ENCODE measurements at places on chromosomes 7 and 10.

- H3K27ac ChIP-seq: no peak overlapping the region
- H3K4me1 ChIP-seq: no peaks in the 10 kb centered on the region
- peaks cover 3% of the 10 kb centered on the region for H3K27me3 ChIP-seq
- H3K4me3 ChIP-seq: no peak overlapping the region
- no peaks in the 10 kb centered on the region for H3K36me3 ChIP-seq
Observed at GRCh38 chr7:148289630-148290029, 300.9 kb upstream of the C7orf33 start.

DNA sequence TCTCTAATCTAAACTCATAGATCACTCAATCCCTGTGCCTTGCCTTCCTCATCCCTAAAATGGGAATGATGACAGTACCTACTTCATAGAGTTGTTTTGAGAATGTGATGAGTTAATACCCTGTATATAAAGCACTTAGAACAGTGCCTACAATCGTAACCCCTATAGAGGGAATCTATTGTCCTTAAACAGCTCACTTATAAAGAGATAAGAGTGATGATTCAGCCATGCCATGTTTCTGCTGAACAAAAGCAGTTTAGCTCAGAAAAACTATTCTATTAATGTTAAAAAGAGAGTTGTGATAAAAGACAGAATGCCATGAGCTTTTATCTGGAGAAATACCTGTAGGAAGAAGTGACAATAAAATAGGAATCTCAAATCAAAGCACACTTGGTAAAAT lies 63.6 kb downstream of the CUBN start:
- no peak overlapping the region for H3K4me3 ChIP-seq
- DNase-seq: no peak
- H3K27ac ChIP-seq: no peak overlapping the region
- peaks cover 35% of the 10 kb centered on the region for H3K4me1 ChIP-seq

GRCh38 chr10:87622314-87623004 lies 37.2 kb upstream of the PAPSS2 start:
- H3K36me3 ChIP-seq: no peaks in the 10 kb centered on the region
- no peak overlapping the region for H3K27ac ChIP-seq
- H3K27me3 ChIP-seq: peaks cover 11% of the 10 kb centered on the region
- H3K4me3 ChIP-seq: no peak overlapping the region

DNA sequence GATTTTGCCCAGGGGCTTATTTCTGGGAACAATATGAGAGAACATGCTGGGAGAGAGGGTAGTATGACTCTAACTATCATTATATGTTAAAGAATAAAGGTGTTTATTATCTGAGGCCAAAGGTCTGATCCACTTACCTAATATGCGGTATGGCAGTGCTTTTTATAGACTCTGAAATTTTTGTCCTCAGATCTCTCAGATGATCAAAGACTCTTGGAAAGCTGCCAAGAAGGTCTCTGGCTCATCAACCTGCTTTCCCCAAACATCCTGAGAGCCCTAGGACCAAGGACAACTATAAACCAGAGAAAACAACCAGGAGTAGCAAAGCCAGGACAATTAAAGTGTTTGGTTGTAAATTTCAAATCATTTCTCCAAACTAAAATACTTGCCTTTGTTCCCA lies 255.7 kb upstream of the LRRN3 start:
- no peaks in the 10 kb centered on the region for H3K36me3 ChIP-seq
- no peak for DNase-seq
- no peak overlapping the region for H3K4me3 ChIP-seq

- H3K4me3 ChIP-seq: no peak overlapping the region
- no peak overlapping the region for H3K27ac ChIP-seq
- DNase-seq: no peak
- H3K27me3 ChIP-seq: peaks cover 8% of the 10 kb centered on the region
- no peaks in the 10 kb centered on the region for H3K36me3 ChIP-seq
- peaks cover 28% of the 10 kb centered on the region for H3K4me1 ChIP-seq
Observed at GRCh38 chr7:38424750-38425463, 151.5 kb upstream of the TARP start.
